OCI-LY7 (cell line): ENCODE measurements at places on chromosomes 5 and 9. TPM values are rescaled to one million over a fixed set of nuclear protein-coding genes. Genes with fewer than 3 reads are reported as not detected.

GRCh38 chr5:32605766-32606152 is 20.4 kb downstream of the SUB1 start:
- DNase-seq: no peak

- no peak for DNase-seq
Measured at GRCh38 chr9:2243666-2244555, 228.8 kb downstream of the SMARCA2 start.

- no peak for DNase-seq
Measured at GRCh38 chr5:178434016-178434761, 156.0 kb downstream of the COL23A1 start.

- no peak for DNase-seq
Measured at GRCh38 chr5:37846786-37847310, 7.0 kb upstream of the GDNF start.

DNA sequence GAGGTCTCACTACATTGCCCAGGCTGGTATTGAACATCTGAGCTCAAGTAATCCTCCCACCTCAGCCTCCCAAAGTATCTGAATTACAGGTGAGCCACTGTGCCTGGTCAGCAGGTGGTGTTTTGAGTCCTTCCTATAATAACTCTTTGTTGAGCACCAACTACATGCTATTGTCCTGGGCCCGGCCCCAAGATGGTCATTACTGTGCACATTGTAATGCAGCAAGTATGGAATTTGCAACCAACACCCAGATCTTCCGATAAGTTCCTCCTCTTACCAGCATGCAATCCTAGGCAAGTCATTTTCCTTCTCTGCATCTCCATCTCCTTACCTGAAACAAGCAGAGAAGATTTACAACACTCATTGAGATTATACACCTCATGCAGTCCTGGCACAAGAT is 510.3 kb upstream of the KLF4 start:
- DNase-seq: no peak

- no peak for DNase-seq
Measured at GRCh38 chr5:125100951-125101350, 354.5 kb upstream of the ZNF608 start.

DNA sequence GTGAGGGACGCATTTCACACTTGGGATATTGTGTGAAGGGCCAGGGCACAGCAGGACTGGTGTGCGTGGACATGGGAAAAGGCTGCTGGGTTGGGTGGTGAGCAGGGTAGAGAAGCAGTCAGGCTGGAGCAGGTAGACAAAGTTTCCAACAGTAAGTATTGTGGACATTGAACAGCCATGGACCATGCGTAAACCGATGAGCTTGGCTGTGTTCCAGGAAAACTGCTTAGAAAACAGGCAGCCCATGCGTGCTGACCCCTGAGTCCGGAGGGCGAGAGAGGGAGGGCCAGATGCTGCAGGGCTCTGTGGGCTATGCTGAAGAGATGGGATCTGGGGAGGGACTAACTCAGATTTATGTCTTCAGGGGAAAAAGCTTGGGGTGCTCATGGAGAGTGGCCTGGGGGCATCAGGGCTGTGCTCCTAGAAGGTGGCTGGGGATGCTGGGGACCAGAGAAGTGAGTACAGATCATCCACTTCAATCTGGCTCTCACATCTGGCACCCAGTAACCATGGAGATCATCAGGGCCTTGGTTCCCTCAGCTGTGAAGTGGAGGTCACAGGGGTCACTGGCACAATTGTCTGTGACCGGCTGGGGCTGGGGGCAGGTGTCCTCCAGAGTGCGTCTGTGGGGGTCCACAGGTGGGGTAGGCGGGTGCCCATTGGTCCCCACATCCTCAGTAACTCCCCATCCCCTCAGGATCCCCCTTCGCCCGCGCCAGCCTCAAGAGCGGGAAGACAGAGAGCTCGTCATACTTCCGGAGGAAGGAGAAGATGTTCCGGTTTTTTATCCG is 93.3 kb downstream of the CACNA1B start:
- no peak for DNase-seq

- DNase-seq: no peak
Measured at GRCh38 chr9:16482764-16483163, 387.7 kb downstream of the BNC2 start.

DNA sequence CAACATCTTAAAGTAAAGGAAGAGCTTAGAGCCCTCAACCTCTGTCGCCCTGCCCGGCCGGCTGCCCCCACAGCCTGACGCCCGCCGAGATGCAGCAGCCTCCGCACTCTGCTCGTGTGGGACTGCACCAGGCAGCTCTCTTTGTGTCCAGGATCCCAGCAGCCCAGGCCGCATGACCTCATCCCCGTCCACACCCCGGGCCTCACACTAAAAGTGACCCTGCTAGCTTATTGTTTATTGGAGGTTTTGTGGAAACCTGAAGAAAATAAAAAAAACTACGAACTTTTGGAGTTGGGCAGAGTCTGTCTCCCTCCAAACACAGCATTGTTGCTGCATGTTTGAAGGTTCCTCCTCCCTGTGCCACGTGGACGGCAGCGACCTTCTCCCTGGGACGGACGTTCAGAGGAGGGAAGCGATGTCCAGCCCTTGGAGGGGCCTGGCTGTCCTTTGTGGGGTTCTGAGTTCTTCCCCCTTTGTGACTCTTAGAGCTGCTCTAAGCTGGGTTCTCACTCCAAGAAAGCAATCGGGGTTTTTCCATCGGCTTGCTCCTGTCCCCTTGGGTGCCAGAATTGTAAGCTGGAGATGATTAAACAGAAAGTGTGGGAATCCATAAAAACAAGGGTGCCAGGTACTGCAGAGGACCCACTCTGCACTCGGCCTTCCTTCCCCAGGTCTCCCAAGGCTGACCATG is 103.5 kb upstream of the COL5A1 start:
- DNase-seq: no peak

DNA sequence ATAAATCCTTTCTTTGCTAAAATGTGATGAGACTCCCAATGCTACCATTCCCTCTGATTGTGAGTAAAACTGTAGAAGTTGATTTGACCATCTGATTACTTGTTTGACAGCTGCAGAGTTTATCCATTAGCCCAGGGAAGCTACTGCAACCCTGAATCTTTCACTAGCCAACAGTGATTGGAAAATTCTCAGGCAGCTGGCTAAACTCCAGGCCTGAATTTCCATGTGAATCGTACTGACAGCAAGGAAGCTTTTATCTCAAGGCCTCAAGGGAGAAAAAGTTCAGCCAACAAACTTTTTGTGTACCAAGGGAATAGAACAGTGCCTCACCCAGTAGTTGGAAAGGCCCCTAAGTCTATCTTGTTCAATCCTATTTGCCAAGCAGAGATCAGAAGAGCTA is 246.7 kb upstream of the TRPM3 start:
- DNase-seq: no peak

DNA sequence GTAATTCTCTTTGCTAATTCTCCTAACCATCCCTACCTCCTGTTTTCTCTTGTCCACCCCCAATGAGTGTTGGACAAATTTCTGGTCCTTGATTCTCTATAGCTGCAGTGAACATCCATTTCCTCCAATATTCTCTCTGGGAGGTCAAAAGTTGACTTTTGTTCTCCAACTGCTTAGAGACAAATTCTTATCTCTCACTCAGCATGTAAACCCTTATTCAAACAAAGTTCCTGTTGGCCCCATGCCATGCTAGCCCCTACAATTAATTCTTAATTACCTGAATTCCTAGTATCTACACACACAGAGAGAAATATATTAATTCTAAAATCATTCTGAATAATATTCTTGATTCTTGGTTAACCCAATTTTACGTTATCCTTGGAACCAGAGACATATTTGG is 472.9 kb upstream of the ACTBL2 start:
- DNase-seq: no peak

GRCh38 chr5:93058309-93058708 is 522.7 kb downstream of the NR2F1-AS1 start:
- no peak for DNase-seq

- DNase-seq: no peak
Measured at GRCh38 chr9:112050544-112051475, 124.3 kb downstream of the SUSD1 start.

DNA sequence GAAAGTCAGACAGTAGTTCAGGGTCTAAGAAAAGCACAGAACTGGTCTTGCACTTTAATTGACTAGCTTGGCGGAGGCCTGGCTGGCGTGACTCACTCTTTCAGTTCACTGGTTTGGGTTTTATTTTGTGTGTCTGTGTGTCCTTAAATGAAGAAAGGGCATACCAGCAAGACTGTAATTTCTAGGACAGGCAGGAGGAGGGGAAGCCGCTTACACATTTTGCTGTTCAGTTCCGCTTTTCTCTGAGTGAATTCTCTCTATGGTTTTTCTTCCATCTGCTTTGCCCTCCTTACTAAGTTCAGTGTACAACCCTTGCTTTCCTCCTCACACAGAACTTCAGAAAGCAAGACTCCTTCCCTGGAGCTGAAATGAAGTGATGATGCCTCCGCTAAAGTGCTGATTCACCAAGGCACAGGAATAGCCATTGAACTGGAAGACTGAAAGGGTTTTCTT is 150.8 kb downstream of the MEF2C start:
- DNase-seq: peak; percentile 75

DNA sequence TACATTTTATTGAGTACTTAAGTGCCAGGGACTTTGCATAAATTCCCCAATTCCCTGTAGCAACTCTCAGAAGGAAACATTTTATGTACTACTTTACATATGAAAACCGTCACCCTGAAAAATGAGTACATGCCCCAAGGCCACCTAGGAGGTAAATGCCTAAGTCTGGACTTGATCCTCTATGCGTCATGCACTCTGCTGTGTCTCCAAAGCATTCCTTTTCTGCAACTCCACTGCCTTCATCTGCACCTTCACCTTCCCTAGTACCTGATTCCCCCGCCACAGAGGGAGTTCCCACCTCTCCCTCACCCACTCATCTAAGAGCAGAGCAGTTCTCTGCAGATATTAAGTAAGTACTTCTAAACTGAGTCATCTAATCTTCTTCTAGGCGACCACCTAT is 75.2 kb upstream of the HRH2 start:
- no peak for DNase-seq

DNA sequence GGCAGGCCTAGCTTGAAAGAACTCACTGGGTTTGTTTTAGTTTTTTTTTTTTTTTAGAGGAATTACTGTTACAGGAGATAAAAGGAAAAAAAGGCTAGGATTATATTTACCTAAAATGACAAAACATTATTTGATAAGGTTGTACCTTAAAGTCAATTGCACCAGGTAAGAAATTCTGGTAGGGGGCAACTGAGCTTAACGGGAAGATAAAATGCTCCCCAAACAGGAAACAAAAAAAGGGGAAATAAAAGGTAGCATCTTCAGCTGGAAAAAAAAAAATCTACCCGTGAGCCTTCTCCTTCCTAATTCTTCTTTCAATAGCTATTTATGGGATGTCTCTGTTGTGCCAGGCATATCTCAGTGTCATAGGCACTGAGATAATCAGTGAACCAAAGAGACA is 164.5 kb downstream of the PIK3R1 start:
- DNase-seq: no peak

DNA sequence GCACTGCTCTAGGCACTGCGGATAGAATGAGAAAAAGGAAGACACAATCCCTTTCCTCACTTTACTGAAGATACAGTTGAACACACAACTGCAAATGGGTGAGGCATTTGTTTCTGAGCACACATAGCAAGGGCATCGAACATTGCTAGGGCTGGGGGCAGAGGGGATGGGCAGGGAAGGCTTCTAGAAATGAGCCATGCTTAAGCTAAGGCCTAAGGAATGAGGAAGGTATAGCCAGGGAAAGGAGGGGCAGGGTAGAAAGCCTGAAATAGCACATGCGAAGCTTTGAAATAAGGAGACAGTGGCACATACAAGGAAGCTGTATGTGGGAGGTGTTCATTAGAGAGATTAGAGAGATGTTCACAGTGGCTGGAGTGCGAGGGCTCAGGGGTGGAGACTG is 92.7 kb downstream of the KIF4B start:
- DNase-seq: no peak

- no peak for DNase-seq
Measured at GRCh38 chr9:132494857-132495256, 84.8 kb downstream of the CFAP77 start.

DNA sequence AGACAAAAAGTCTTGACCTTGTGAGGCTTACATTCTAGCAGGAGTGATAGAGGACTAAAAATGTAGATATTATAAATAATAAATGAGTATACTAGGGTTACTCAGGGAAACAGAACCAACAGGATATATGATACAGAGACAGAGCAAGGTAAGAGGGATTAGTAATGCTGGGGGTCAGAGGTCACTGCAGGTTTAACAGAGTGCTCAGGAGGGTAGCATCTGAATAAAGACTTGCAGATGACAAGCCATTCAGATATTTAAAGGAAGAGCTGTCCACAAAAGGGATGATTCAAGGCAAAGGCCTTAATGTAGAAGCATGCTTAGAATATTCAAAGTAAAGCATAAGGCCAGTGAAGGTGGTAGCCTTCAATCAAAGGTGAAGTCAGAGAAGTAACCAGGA is 65.6 kb upstream of the SEMA6A start:
- DNase-seq: no peak

GRCh38 chr5:80964919-80965318 is 4.8 kb downstream of the RASGRF2 start:
- DNase-seq: no peak

- DNase-seq: no peak
Measured at GRCh38 chr5:95422838-95423237, 31.7 kb downstream of the FAM81B start.

DNA sequence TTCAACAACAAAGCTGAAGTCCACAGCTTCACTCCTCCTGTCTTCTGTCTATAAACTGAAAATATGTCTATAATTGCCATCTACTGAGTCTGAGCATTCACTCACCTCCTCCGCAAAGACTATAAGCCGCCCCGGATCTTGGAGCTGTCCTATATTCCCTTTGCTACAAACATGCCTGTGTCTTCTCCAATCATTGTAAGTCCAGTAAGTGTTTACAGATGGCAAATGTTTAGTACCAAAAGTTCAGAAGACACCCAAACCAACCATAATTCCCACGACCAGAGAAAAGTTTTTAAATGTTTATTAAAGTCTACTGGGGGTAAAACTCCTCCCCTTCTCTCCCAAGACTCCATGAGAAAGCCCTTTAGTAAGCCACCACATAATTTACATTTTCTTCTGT is 80.9 kb downstream of the EBF1 start:
- no peak for DNase-seq

- DNase-seq: no peak
Measured at GRCh38 chr5:160379511-160379910, 9.1 kb upstream of the C1QTNF2 start.

DIPK1B gene
- 0.30 and 0.74 TPM in 2 replicates for total RNA-seq

EGFL7 gene
- total RNA-seq: not detected in 2 replicates

FAM163B gene
- total RNA-seq: 2.6 and 3.6 TPM in 2 replicates

GABRA6 gene
- not detected in 2 replicates for total RNA-seq

GPRIN1 gene
- total RNA-seq: 4.5 and 5.3 TPM in 2 replicates

CARTPT gene
- not detected in 2 replicates for total RNA-seq

NAIP gene
- total RNA-seq: 14.0 and 15.7 TPM in 2 replicates

OLFM1 gene
- not detected in 2 replicates for total RNA-seq

IFNK gene
- not detected in 2 replicates for total RNA-seq

PCDHA9 gene
- not detected in 2 replicates for total RNA-seq

XPA gene
- 13.7 and 15.7 TPM in 2 replicates for total RNA-seq

SLC23A1 gene
- total RNA-seq: 63.1 and 67.9 TPM in 2 replicates

SPINK4 gene
- total RNA-seq: not detected in 2 replicates

OR13C2 gene
- total RNA-seq: not detected in 2 replicates
